ENCODE measurements at places on chromosomes 1 and 21. TPM values are rescaled to one million over a fixed set of nuclear protein-coding genes. Genes with fewer than 3 reads are reported as not detected.

The NCF2 gene
- total RNA-seq, result 7.9 TPM

The ATP1A2 gene
- 10.1 TPM for total RNA-seq

The CR1 gene
- 1.3 TPM for total RNA-seq

The ZNF683 gene
- not detected for total RNA-seq

DNA sequence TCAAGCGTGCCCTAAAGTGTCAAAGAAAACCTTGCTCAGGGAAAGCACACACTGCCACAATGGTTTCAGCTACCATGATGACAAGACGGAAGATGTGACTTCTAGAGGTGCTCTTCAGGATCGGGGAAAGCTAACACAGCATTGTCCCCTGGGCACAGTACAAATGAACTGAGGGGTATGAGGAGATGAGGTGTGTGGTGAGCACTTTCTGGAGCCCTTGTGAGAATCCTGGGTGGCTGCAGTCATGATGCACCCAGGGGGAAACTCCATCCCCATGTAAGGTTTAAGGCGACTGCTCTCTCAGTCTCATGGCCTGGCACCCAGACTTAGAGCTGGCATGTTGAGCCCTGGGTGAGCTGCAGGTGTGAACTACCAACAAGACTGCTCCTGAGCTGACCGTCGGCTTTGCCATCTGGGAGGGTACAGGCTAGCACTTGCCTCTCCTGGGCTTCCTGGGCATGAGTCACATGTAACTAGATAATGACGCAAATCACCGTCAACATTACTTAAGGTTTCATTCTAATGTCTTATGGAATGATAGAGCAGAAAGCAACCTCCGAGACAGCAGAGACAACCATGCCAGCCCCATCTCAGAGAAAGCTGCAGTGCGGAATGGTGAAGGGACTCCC is 144.6 kb downstream of the CLIC6 start:
- no peak for DNase-seq

- DNase-seq, result no peak
Measured at GRCh38 chr1:39154553-39155421, 49.7 kb upstream of the MACF1 start.

DNA sequence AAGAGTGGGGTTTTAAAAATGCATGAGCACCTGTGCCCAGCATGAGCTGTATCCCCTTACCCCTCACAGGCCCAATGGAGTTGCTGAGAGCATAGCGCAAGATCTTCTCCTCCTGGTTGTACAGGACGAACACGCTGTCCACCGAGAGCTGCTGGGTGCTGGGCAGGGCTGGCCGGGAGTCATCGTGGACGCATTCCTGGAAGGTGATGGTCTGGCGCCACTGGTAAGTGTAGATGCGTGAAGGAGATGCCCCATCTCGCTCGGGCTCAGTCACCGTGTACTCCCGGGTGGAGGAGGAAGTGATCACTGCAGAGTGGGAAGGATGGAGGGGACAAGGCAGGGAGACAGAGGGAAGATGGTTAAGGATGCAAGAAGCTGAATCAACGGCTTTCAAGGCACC is 39.1 kb downstream of the NID1 start:
- DNase-seq, result no peak

GRCh38 chr1:162236201-162236600 is 140.5 kb downstream of the SPATA46 start:
- DNase-seq, result no peak

GRCh38 chr1:236099355-236099974 is 34.6 kb upstream of the NID1 start:
- peak; percentile 51 for DNase-seq

GRCh38 chr21:37531431-37531932 is 164.9 kb downstream of the DYRK1A start:
- DNase-seq, result peak; percentile 30

- DNase-seq, result peak; percentile 75
Measured at GRCh38 chr21:42652527-42653230, 742 bp upstream of the PDE9A start.

- DNase-seq, result no peak
Measured at GRCh38 chr1:95229037-95229436, 5.0 kb upstream of the RWDD3 start.

- no peak for DNase-seq
Measured at GRCh38 chr1:67839826-67840225, 6.6 kb upstream of the GNG12 start.

DNA sequence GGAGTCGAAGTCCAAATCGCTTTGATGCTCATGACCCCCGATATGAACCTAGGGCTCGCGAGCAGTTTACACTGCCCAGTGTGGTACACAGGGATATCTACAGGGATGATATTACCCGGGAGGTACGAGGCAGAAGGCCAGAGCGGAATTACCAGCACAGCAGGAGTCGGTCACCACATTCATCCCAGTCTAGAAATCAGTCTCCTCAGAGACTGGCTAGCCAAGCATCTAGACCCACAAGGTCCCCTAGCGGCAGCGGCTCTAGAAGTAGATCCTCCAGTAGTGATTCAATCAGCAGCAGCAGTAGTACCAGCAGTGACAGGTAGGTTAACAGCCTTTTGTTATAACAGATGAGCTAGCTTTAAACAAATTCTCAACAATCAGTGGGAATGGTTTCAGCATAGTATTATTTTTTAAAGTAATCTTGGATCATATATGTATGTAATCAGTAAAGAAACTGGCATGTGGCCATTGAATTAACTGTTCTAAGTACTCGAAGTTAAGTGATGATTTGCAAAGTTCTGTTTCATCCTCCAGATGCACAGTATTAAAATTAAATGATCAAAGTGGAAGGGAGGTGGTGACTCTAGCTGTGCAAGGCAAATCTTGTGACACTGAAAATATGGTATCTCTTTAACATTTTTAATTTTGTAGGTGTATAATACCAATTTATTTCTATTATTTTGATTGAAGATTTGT is 29.0 kb downstream of the SPEN start:
- no peak for DNase-seq

DNA sequence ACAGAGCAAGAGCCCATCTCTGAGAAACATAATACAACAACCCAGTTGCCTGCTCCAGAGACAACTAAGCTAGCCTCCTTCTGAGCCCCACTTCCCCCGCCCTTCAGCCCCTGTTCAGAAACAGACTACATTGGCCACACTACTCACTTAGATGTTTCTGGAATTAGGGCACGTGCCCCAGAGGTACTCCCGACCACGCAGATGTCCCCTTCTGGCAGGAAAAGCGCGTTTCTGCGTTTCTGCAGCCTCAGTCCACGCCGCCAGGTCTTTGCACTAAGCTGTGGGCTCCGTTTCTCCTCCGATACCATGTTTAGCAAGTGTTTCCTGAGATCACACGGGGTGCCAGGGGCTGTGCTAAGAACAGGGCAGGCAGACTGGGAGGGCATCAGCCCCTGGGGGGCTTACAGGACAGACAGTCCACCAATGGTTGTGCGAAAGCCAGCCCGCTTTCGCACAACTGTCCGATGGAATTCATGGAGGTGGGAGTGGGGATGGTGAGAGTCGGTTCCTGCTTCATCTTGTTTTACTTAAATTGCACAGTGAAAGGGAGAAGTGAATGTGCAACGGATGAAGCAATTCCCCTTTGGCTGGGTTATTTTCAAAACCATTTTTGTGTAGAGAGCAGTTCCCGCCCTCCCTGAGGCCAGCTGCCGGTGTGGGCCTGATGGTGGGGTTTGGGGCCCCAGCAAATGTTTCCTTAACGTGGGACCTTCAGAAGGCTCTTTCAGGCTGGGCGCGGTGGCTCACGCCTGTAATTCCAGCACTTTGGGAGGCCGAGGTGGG is 2.7 kb downstream of the PIK3CD start:
- no peak for DNase-seq

- DNase-seq, result peak; percentile 72
Measured at GRCh38 chr1:118100686-118101514, 84.1 kb downstream of the SPAG17 start.

All from stomach (tissue), 19 donors.